ENCODE measurements at places on chromosomes 11 and 22.
A peak's percentile ranks its signal among the peaks of the same experiment; 100 is the strongest.

GRCh38 chr11:95076416-95076815, 9.7 kb downstream of the SRSF8 start:
- no peak for DNase-seq

DNA sequence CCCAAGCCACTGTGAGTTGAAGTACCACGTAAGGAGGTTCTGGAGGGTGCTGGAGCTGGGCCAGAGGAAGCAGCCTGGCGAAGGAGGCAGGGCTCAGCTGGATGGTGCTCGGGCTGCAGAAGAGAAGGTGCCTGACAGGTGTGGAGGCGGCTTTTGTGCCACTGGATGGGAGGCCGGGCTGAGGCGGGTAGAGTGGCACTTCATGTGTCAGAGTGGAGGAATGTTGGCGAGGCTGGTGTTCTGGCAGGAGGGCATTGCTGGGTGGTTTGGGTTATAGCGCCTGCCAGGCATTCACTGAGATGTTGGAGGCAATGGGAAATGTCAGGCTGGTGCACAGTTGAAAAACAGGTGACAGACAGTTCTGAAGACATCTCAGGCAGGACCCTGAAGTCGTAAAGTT, 24.2 kb downstream of the UBE2L3 start:
- DNase-seq: no peak

DNA sequence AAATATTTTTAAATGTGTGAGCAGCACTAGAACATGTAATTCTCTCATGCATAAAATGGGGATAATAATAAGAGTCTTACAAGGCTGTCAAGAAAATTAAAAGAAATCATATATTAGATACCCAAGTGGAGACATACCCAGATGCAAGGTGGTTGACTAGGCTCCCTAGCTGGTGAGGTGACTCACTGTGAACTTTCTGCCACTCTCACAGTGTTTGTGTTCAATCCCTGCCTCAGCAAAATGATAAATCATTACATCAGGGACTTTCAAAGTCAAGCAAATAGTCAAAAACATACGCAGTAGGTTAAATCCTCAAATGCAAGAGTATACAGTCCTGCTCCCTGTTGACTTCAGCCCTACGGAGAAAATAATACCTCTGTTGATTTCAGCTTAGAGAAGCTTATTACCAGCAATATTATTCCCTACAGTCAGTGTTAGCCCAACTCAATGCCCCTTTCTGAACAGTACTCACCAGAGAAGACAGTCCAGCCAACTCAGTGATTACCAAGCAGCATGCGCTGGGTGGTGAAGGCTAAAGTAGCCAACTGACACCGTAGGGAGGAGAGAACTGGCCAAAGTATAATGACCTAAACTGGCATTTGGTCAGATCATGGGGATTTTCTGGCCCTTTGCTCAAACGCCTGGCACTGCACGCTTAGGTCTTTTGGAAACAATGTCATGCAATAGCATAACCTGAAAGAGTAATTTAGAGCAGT, 73.1 kb upstream of the BARX2 start:
- DNase-seq: no peak

DNA sequence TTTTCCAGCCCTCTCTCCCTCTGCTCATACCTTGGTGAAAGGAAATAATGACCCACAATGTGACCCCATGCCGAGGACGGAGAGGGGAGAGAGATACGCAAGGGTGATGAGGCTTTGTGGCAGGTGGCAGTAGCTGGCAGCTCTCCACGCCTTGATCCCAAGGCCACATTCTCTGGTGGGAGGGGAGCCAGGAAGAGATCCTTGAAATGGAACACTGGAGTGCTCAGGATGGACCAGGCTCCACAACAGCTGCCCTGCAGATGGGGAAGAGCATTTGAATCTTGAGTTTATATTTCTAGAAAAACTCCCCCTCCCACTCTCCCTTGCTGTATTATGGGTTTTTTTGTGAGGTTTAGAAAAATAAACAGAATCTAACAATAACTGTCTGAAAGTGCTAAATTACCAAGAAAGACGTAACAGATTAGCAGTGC, 61.6 kb upstream of the CDON start:
- no peak for DNase-seq

- peak; percentile 76 for DNase-seq
Observed at GRCh38 chr11:112881461-112881860, 79.8 kb upstream of the NCAM1 start.

DNA sequence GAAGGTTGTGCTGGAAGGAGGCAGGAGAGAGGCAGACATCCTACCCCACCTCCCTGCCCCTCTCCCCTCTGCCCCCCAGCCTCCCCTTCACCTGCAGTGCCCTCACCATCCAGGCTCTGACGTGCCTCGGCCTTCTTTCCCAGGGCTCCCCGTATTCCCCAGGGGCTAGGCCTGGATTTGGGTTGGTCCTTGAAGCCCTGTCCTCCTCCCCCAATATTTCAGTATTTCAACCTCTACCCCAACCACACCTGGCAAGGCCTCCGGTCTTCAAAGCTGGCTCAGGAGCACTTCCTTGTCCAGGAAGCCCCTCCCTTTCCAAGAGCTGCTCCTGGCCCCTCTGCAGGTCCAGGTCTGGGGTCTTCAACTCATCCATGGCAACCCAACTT, 8.6 kb upstream of the PDE2A start:
- DNase-seq: no peak

GRCh38 chr11:12174128-12174476, 63.7 kb downstream of the MICAL2 start:
- DNase-seq: no peak

DNA sequence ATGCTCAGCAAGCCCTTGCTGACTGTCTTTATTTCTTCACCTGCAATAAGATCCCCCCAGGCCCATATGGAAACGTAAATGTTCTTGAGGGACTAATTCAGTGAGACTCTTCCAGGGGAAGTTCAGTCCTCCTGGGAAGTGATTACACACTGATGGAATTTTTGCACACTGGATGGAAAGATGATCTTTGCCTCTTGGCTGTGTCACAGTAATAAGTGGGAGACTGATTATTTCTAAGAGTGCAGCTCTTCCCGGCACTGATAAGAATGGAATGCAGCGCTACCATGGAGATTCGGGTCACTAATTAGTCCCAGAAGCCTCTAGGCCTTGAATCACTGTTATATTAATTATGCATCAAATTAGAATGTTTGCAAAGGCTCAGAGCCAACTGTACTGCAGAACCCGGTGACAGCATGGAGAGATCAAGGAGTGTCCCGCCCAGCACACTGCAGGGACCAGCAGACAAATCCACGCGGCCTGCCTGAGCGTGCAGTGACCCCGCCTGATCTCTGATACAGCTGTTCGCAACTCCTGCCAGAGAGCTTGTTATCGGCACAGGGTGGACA, 178.3 kb downstream of the SNX19 start:
- no peak for DNase-seq

GRCh38 chr11:30342736-30343166, 19.8 kb downstream of the ARL14EP start:
- DNase-seq: no peak

GRCh38 chr11:133541021-133541719, 8.9 kb upstream of the OPCML start:
- DNase-seq: no peak

- no peak for DNase-seq
Observed at GRCh38 chr22:33952776-33953175, 32.5 kb upstream of the LARGE1 start.

DNA sequence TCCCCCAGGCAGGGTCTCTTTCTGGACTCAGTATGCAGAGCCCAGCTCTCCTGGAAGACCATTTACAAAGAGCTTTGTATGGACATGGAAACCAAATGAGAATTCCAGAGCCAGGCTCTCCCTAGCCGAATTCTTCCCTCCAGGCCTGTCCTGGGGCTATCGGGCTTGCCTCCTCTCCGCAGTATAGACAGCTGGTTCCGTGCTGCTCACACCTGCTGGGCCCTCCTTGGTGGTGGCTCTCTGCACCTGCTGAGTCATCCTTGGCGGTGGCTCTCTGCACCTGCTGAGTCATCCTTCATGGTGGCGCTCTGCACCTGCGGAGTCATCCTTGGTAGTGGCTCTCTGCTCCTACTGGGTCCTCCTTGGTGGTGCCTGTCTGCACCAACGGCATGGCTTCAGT, 743.5 kb downstream of the BRD1 start:
- DNase-seq: no peak

DNA sequence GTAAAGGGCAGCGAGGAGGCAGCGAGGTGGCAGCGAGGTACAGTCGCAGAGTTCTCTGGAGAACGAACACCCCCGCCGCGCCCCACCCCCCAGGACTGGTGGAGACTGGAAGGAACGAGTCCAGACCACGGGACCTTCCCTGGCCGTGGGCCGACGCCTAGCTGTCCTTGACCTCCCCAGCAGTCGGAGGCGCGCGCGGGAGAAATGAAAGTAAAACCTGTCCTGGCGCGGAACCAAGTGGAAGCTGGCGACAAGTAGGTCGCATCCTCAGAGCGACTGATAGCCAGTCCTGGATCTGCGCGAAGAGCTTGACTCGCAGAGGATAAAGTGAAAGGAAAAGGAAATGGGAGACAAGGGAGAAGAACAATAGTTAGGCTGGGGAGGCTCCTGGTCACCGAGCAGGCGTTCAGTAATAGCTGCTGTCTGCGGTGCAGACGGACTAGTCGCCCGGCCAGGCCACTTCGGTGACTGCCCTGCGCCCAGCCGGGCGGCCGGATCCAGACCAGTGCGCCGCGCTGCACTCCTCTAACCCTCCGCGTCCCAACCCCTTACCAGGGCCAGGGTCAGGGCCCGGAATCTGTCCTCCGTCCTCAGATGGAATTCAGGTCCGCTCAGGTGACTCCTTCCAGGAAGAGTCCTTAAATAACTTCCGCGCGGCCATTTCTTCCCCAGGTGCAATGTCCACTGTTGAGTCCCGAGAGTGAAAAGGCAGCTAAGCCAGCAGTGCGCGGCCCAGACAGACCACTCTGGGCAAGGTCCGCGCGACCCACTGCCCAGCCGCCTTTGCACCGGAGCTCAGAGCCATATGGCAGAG, 1.9 kb upstream of the ADM start:
- DNase-seq: peak; percentile 33

GRCh38 chr11:32033491-32033890, 57.4 kb upstream of the RCN1 start:
- no peak for DNase-seq

DNA sequence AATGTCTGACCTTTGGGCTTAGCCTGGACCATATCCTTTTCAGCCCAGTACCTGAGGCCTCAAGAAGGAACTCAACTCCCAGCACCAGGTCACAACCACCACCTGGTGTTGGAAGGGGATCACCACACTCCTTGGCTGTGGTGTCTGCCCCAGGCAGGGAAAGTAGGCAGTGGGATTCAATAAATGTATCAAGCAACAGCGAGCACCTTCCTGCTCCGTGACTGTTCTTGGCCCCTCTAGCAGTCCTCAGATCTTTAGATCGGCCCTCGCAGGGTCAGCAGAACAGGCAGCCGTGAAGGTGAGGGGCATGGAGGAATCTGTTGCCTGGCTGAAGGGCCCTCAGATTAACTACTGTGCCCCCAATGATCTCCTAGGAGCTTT, 15.9 kb downstream of the ARFGAP2 start:
- DNase-seq: no peak

DNA sequence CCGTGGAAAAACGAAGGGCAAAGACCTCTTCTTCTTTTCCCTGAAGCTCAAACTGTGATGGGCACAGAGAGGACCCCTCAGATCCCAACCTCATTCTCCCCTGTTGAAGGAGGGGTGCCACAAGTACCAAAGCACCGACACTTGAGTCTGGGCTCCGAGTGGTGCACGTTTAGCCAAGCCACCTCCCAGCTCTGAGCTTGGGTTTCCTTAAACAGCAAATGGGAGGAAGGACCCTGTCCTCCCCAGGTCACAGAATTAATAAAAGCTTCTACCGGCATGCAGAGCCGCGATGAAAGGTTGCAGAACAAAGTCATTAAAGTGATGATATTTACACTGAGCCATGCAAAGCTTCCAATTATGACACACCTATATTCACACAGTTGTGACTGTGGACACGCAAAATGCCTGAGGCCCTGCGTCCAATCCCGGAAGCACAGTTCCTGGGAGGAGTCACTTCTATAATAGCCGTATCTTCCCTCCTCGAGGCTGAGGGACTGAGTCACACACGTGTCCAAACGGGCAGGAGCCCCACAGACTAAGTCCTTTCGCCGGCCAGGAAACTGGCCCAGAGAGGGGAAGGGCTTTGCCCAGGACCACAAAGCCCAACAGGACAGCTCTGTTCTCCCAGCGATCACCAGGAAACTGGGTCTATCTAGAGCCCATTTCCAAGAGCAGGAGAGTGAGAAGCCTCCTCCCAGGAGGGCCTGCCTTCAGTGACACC, 922 bp upstream of the CSNK1E start:
- peak; percentile 48 for DNase-seq

DNA sequence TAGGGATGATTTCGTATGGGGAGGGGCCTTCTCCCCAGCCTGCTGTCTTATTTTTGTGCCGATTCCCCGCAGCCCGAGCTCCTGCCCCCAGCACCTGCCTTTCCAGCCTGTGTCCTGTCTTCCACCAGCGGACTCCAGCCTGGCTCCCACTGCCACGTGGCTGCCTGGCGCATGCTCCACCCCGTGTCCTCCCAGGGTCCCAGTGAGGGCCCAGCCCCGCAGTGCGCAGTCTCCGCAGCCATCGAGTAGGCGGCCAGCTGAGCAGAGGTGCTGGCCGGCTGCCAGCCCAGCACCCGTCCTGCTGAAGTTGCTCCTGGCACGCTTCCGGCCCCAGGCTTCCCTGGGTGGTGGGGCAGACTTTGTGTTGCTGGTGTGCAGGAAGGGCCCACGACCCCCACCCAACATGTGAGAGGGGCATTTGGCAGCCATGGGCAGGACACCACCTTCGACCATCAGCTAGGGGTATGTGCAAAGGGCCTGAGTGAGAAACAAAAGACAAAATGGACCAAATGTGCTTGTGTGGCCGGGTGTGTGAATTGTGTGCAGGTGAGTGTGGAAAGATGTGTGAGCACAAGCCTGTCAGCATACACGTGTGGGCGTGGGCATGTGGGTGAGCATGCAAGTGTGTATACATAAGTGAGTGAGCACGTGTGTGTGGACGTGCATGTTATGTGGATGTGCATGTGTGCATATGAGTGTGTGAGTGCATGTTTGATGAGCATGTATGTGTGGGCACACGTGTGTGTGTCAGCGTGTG, 55.9 kb downstream of the RTN4R start:
- no peak for DNase-seq

GRCh38 chr22:46288846-46289243, 7.8 kb upstream of the GTSE1 start:
- DNase-seq: no peak

GRCh38 chr11:92671081-92671480, 298.4 kb upstream of the MTNR1B start:
- no peak for DNase-seq

- no peak for DNase-seq
Observed at GRCh38 chr11:87286338-87286737, 248.6 kb downstream of the TMEM135 start.

DNA sequence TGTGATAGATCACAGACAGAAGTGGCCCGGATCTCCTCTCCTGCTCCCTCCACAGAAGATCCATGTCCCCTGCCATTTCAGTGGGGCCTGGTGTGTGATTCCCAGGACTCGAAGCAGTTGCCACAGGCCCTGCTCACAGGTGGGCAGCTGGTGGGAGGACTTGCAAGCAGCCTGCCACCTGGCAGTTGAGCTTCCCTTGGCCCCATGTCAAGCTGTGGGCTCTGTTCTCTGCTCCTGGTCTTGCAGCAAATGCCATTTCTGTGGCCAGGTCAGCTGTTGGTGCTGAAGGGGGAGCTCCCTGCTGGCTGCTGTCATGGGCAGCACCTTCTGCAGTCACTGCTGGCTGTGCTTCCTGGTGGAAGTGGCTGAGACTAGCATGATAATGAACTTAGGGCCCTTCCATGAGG, 59.1 kb upstream of the SLC22A12 start:
- no peak for DNase-seq

Measured in NCI-H748 treated with DMSO at 0.1 percent for 48 hours (cell line).